ENCODE measurements at places on chromosomes 7 and 10.
A peak's percentile ranks its signal among the peaks of the same experiment; 100 is the strongest.

GRCh38 chr7:133484086-133484485, 231.2 kb downstream of the EXOC4 start:
- peak; percentile 51 for DNase-seq

- peak; percentile 74 for DNase-seq
Observed at GRCh38 chr10:11472158-11472753, 139.2 kb downstream of the USP6NL start.

DNA sequence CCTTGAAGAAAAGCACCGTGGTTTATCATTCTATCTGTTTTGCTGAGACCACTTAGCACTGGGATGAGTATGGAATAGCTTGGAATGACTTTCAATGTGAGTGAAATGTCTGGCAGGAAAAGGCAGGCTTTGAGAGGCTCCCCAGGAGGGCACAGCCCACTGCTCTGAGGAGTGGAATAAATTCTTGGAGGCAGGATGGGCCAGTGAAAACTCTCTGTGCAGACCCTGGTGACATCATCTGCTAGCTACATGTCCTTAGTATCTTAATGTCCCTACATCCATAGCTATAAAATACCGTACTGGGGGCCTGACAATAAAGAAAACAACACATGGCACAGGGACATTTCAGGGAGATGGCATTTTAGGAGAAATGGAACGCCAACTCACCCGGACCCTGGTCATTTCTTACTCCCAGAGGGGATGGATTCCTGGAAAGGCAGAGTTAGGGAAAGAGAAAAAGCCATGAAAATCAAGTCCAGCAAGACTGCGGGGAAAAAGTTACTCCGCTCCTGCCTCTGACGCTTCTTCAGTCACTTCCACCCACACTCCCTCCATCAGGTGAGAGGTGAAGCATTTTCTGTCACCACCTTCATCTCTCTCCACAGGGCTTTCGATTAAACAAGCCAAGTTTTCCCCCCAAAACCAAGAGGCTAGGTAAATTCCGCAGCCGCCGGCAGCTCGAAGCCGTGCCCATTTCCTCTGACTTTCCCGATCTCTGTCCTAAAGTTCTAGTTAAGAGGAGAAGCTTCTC, 991 bp downstream of the ZNF239 start:
- DNase-seq, result peak; percentile 35

DNA sequence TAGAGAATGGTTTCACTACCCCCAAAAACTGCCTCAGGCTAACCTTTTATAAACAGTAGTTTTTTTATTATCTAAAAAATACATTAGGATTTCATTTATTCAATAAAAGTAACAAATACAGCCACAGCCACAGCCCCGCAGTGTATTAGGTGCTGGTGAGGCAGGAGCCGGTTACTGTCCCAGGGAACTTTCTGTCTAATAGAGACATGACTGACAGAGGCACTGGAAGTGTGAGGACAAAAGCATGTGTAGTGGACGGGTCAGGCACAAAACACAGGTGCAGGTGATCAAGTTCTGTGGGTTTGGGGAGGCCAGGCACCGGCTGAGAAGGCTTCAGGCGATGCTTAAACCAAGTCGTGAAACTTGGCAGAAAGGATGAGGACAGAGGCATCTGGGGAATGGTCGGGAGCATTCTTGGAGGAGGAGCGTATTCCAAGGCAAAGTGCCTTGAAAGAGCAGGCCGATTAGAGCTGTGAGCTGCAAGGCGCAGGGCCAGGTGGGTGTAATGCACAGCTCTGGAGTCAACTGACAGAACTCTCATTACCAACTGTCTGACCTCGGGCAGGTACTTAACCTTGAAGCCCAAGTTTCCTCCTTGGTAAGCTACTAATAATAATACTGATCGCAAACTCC, 138.2 kb downstream of the USP6NL start:
- no peak for DNase-seq

DNA sequence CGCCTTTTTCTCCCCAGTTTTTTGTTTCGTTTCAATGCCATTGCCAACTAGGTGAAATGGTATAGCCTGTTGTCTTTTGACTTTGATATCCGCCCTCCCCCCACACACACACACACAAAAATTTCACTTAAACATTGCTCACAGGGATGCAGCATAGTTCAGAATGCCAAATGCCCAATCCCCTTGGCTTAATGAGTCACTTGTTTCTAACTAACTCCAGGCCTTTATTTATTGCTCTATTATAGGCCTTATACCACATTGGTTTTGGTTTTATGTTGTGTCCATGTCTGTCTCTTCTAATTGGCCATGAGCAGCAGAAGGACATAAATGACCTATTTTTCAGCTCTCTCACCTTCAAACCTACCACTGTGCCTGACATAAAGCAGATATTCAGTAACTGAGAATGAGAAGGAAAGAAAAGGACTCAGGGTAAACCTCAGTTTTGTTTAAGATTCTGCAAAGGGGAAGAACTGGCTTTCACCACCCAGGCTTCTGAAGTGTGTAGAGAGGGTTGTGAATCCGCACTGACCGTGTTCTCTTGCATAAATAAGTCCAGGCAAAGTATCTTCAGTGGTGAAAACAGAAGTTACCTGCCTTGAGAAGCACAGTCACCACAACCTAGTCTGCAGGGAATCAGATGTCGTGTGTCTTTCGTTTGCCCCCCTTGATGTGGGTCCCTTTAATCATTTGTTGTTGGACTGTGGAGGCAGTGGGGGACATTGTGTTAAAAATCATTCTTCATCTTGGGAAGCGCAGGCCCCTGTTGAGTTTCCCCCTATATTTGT, 139.8 kb downstream of the CELF2 start:
- DNase-seq, result no peak

- DNase-seq, result no peak
Observed at GRCh38 chr7:127365164-127365956, 27.1 kb downstream of the ZNF800 start.

- no peak for DNase-seq
Observed at GRCh38 chr7:45563941-45564461, 10.2 kb upstream of the ADCY1 start.

DNA sequence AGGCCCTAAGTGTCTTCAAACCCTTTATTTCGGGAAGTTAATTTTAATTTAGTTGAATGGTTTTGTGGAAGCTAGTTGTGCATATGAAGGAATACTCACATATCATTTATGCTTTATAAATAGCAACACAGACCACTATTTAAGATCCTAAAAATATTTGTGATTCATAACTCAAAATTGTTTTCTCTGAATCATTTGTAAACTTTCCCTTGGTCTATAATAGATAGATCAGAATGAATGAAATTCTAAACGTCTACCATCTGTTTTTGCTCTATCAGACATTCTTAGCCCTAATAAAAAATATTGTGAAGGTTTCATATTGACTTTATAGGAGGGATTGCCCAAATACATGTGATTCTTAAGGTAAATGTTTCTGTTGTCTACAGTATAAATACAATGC, 43.5 kb downstream of the LOXL4 start:
- no peak for DNase-seq

DNA sequence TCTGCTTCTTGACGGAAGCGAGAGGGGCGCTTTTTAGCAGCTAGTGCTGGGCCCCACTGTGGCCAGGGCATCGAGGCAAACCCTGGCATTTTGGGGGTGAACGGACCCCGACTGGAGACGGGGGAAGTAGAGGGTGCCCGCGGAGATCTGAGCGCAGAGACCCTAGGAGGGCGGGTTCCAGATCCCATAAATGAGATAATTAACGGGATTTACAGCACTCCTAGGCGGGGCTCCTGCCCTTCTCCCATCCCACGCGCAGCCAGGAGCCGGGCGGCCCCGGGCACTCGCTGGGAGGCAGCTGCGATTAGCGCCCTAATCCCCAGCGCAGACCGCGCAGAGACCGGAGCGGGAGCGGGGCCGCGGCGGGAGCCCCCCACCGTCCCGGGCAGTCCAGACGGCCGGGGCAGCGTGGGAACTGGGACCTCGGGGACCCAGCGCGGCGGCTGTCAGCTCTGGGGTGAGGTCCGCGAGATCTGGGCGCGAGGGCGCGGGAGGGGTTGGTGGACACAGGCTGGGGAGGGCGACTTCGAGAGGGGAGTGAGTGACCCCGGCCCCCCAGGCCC, 735 bp downstream of the JCAD start:
- no peak for DNase-seq

DNA sequence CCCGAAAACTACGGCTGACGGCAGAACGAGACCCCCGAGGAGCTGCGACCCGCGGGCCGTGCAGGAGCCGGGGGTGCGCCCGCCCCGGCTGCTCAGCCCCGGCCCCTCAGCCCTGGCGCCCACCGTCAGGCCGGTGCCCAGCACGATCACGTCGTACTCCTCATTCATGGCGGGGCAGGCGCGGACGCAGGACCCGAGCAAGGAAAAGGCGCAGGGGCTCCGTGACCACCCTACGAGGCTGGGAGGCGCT, 218 bp downstream of the GDI2 start:
- no peak for DNase-seq

GRCh38 chr7:43568529-43568928, 14.4 kb upstream of the STK17A start:
- no peak for DNase-seq

- DNase-seq, result no peak
Observed at GRCh38 chr10:23461557-23461956, 22.7 kb downstream of the OTUD1 start.

- no peak for DNase-seq
Observed at GRCh38 chr7:105009667-105010503, 4.1 kb upstream of the KMT2E start.

DNA sequence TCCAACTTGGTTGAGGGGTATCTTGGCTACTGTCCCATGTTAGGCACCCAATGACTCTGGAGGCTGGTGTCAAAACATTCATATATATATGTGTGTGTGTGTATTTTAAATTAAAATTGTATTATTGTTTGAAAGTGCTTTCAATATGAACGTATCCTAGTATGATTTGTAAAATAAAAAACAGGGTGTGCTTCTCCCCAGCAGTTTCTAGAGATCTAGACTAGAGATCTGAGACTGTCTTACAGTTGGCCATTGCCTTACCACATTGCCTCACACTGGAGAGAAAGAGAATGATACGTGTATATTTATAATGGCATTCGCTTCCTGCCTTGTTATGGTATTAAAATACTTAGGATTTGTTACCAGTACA, 1.2 kb downstream of the BAG3 start:
- peak; percentile 67 for DNase-seq

GRCh38 chr10:100878291-100878910, 34.4 kb upstream of the SLF2 start:
- DNase-seq, result peak; percentile 16

DNA sequence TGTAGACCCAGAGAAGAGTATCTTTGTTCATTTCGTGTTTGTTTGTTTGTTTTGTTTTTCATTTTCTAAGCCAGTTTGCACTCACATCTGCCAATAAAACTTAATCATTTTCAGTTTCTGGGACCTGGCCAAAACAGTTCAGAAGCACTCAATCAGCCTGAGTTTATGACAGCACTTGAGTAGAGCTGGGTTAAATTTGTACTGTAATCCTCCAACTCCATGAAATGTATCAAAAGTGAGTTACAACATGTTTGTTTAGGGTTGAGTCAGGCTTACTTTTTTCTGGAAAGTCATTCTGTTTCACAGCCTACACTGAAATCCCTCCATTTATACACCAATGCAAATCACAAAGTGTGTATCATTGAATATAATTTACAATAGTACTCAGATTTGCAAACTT, 91.9 kb downstream of the ZWINT start:
- no peak for DNase-seq

- no peak for DNase-seq
Observed at GRCh38 chr7:133252506-133252857, 396 bp upstream of the EXOC4 start.

DNA sequence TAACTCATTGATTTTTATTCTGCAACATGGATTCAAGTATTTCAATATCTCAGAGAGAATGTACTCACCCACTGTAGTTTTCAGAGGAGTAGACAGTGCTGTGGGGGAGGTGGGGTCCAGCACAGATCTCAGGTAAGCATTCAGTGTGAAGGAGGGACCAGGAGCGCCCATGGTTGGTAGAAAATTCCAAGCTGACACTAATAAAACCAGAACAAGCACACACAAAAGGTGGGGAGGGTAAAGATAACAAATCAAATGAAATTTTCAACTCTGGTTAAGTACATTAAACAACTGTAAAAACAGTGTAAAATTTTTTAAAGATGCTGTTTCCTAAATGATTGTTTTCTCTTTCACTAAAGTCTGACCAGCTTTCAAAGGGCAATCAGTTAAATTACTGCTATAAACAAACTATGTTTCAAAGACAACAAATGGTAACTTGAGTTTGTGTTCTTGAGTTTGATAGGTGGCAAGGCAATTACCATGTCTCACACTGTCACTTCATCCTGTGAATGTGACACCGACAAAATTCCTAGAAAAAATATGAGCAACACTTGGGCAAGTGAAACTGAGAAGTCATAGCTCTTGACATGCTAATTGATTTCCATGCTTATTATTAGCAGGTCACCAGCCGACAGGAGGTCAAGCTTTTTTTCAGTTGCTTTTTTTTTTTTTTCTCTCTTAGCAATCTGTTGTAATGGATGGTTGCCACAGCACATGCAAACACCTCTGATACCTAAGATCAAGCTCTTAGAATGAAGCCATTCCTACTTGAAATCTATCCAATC, 205.8 kb upstream of the SLC26A5 start:
- DNase-seq, result no peak

GRCh38 chr10:75556320-75556719, 124.9 kb downstream of the LRMDA start:
- no peak for DNase-seq

DNA sequence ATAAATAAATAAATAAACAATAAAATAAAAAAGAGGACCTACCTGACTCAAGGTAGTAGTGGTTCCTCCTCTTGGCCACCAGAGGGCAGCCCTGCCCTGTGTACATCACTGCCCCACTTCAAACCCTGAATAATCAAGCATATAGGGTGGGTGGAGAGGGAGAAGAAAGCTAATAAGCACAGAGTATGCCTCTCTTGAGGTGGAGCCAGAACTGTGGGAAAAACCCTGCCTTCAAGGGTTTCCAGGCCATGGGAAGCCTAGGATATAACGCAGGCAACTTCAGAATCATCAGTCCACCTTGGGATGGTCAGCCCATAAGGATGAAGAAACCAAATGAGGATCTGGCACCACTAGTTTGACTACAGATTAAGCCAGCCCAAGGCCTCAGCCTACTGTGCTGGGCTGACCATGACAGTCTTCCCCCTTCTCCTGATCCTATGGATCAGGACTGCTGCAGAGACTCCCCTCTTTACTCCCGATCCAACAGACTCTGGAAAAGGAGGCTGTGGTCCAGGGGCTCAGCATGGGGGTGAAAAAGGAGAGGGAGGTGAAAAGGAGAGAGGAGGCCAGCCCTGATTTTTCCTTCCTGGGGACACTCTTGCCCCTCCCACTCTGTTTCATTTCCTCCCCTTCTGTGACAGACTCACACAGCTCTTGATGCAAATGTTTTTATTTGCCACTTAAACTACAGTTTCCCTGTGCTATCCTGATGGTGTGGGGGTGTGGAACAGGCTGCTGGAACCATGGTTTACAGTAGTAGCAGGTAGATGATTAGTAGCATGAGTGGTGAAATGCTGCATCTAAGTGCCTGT, 10.1 kb downstream of the AVPI1 start:
- peak; percentile 61 for DNase-seq

- no peak for DNase-seq
Observed at GRCh38 chr7:108331971-108332370, 124.3 kb downstream of the NRCAM start.

GRCh38 chr10:33565231-33565630, 230.8 kb upstream of the NRP1 start:
- DNase-seq, result no peak

- no peak for DNase-seq
Observed at GRCh38 chr7:67983486-67983885, 986.9 kb downstream of the TYW1 start.

Data from CD4-positive, alpha-beta T cell treated with Interleukin-21 for 1 hour (primary cell).